Right renal pelvis (tissue), 4 donors: ENCODE measurements at places on chromosomes 4 and X.

DNA sequence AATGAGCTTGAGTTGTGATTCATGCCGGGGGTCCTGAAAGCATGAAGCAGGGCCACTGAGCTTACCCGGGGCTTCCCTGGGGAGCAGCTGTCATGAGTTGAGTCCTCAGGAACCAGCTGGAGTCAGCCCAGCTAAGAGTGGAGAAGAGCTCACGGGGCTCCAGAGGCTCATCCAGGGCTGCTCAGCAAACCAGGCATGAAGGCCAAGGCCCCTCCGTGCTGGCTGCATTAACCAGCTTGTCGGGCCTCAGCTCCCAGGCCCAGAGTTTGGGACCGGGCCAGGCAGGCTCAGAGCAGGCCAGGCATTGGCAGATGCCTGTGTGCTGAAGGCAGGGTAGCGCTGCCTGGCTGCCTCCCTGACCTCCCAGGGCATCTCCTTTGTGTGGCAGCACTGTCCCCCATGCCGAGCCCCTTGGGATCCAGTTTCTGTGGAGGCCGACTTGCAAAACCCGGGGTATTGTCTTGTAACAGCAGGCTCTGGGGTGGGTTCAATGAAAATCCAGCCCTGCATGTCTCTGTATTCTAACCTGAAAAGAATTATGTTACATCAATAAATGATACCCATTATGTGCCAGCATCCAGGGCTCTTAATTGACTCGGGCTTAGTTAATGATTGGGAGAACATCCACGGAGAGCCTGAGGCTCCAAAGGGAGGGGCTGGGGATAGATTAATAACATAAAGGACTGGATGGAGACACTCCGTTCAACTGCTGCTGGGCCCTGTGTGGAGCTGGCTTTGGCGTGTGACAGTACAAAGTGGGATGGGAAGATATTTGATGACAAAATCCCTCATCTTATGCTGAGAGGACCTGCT lies 68.0 kb upstream of the MSX1 start:
- DNase-seq: no peak

DNA sequence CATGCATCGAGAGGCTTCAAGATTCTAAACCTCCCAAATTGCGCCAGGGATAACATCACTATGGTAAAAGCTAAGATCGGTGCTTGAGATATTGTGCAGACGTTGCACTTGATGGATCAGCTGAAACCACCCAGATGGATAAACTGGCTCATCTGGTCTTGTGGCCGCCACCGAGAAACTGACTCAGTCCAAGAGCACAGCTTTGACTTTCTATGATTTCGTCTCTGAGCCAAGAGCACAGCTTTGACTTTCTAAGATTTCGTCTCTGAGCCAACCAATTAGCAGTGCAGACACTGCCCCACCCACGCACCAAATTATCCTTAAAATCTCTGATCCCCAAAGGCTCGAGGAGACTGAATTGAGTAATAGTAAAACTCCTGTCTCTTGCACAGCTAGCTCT lies 687.2 kb downstream of the FAM133A start:
- DNase-seq: no peak

- DNase-seq: no peak
Measured at GRCh38 chrX:94288972-94289371, 615.0 kb downstream of the FAM133A start.

DNA sequence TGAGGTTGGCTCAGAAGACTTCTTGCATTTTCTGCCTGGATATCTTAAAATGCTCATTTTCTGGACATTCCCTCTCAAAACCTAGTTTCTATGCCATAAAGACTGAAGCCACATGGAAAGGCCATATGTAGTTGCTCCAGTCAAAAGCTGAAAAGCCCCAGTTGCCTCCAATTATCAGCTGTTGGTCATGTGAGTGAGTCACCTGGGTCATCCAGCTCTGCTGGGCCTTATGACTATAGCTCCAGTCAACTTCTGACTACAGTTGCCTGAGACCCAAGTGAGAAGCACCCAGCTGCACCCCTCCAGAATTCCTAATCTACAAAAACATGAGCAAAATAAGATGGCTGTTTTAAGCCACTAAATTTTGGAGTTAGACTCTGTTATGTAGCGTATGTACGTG lies 41.9 kb downstream of the HELQ start:
- no peak for DNase-seq

GRCh38 chr4:53779025-53779424 lies 187.7 kb upstream of the LNX1 start:
- DNase-seq: no peak

DNA sequence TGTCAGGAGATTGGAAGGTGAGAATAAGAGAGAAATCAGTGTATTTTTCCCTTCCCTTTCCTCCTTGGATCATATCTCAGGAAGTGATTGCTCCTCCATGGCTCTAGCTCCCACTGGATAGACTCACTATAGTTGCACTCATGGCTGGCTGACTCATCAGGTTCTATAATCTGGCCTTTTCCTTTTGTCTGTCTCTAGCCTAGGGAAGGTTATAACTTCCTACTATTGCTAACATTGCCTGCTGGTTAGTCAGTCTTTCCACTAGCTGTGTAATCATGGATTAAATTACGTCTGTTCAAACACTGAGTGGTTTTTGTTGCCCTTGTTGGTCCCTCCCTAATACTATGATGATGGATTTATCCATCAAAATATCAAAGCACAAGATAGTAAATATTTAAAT lies 195.5 kb upstream of the VEGFC start:
- DNase-seq: no peak

- no peak for DNase-seq
Measured at GRCh38 chr4:39032218-39033085, at the start of gene TMEM156. TSS of gene TMEM156 (minus strand) at chr4:39032409. CDS start at chr4:39032313, 96 bp downstream.

DNA sequence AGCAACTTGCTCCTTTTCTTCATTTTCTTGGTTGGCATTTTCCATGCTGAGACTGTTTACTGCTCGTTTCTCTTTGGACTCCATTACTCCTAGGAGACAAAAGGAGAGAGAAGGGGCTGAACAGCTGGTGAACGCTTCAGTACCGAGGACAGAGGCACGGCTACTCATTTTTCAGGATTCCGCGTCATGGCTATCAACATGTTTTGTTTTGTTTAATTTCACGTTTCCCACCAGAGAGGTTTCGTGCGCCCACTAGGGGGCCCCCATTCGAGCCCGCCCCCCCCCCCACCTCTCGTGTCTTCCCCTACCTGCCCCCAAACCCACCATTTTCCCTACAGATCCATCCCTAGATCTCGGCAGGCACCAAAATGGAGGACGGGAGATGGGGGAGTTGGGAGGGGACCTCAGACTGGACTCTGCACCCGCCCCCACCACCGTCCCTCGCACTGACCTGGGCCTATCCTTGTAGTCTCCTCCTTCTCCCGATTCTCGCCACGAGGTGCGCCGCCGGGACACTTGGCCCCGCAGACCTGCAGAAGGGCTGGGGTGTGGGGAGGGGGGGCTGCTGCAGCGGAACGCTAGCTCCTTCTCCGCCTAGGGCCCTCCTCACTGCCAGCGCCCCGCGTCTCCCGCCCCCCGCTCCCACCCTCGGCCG lies 653 bp downstream of the BEX1 start:
- DNase-seq: peak; percentile 12

GRCh38 chr4:55107054-55107453 lies 18.3 kb downstream of the KDR start:
- DNase-seq: no peak

- no peak for DNase-seq
Measured at GRCh38 chr4:173418639-173419038, 19.7 kb upstream of the SCRG1 start.
